Left ventricle myocardium superior (tissue), 1 donor: ENCODE measurements at places on chromosomes 1 and 21.

DNA sequence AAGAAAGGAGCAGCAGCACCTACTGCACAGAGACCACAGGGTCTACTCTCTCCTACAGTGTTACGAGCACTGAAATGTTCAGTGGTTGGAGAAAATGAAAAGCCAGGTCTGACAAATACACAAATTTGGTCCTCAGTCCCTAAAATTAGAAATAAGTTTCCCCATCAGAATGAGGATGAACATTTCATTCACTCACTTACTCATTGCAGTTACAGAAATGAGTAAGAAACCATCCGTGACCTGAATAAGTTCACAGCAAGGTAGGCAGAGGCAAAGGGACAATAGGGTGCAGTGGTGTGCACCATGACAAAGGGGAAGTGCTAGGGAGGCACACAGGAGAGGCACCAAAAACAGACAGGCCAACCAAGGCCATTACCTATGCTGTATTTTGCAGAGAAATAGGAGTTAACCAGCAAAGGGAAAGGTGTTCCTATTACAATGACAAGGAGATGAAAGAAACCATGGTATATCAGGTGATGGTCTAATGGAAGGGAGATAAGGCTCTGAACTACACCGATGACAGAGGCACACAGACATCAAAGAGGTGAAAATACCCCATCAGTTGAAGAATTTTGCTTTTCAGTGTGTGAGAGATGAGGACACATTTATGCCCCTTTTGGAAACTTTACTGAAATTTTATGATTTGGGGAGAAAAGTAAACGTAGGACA is 29.4 kb downstream of the VAV3 start:
- no peak for DNase-seq

GRCh38 chr1:244854166-244854565 is 10.2 kb downstream of the HNRNPU start:
- DNase-seq: no peak

DNA sequence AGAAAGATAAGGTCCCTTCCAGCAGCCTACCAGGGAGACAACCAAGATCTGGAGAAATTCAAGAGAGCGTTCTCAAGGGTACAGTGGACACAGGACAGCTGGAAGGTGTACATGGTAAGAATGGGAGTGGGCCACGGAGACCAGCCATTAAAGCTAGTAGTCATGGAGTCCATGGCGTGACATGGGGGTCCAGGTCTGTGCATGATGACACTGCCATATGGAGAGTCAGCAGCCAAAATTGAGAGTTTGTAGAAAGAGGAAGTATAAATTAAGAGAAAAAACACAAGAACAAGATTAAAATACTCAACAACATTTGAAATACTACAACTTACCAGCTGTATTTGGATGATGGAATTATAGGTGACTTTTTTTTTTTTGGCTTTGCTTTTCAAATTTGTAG is 7.9 kb upstream of the LORICRIN start:
- no peak for DNase-seq

- DNase-seq: peak; percentile 62
Observed at GRCh38 chr1:226738995-226739695, at the start of gene ITPKB. Gene ITPKB (minus strand): TSS chr1:226739282. CDS start chr1:226737458, 1,824 bp downstream.

- no peak for DNase-seq
Observed at GRCh38 chr1:155777582-155777981, 79.4 kb downstream of the GON4L start.

- no peak for DNase-seq
Observed at GRCh38 chr1:113958691-113959090, 20.6 kb upstream of the OLFML3 start.

DNA sequence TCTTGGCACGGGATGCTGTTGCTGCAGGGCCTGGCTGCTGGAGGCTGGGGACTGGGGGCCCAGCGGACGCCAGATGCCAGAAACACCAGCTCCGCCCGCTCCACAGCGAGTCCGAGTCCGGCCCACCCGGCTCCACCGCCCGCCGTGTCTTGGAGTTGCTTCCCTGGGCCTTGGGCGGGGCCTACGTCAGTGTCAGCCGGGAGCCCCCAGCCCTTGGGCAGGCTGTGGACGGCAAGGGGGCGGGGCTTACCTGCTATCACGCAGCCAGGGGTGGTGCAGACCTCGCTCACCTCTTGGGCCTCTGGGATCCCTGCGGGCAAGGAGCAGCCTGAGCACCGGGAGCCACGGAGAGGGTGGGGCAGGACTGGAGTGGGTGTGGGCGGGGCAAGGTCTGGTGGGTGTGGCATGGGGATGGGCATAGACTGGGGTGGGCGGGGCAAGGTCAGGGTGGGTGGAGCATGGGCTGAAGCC is 21.8 kb downstream of the MMEL1 start:
- DNase-seq: peak; percentile 32

- DNase-seq: no peak
Observed at GRCh38 chr21:34596561-34597271, 18.2 kb downstream of the RCAN1 start.

GRCh38 chr1:212162635-212163034 is 122.6 kb upstream of the PPP2R5A start:
- DNase-seq: peak; percentile 54

DNA sequence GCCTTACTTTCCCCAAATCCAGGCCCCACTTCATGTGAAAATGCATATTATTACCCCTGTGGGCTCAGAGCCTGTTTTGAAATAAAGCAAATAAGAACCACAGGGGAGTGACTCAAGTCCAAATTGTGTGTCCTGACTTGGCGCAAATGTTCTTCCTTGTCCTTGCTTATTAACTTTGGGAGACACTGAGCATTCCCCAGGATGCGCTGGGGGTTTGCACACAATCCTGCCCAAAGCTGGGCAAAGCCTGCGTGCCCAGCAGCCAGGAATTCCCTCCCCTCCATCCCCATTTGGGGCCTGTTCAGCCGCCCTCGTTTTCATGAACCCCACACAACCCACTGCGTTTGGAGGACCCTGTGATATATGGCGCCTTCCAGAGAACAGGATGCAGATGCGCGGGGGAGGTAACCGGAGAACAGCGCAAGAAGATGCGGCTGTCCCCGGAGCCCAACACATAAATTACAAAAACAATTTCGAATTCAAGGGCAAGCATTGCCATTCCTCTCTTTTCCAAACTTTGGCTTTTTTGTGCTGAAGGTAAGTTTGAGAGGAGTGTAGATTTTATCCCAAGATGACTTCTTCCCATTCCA is 42.4 kb upstream of the CLDN14 start:
- no peak for DNase-seq

GRCh38 chr1:225950905-225951497 is 10.0 kb upstream of the LEFTY2 start:
- DNase-seq: no peak

DNA sequence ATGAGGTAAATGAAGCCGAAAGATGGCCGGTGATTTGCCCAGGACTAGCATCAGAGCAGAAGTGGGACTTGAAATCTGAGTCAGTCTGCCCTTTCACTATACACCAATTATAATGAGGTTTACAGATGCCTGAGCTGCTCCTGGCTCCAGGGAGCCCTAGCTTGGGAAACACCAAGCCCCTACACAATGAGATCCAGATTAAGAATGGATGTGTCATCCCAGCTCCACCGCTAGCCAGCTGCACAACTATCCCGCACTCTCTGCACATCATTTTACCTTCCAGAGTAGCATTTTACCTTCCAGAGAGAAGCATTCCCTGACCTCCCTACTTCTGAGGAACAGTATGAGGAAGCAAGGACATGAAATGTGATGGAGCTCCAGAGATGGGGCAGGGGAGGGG is 27.0 kb downstream of the SERTAD4 start:
- DNase-seq: no peak

DNA sequence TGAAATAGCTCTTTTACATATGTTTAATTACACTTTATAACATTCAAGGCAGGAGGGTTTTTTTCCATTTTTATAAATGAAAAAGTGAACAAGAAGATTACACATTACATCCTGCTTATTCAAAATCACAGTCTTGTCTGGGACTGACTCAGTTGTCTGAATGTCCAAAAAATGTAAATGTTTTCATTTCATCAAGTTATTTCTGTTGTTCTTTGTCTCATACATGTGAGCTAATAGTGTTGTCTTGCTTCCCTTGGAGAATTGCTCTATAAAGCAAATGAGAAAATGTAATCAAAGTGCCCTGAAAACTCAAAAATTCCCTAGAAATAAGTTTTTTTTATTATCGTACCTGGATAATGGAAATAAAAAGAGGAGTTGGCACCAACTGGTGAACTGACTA is 242.9 kb downstream of the GRIK1 start:
- no peak for DNase-seq

DNA sequence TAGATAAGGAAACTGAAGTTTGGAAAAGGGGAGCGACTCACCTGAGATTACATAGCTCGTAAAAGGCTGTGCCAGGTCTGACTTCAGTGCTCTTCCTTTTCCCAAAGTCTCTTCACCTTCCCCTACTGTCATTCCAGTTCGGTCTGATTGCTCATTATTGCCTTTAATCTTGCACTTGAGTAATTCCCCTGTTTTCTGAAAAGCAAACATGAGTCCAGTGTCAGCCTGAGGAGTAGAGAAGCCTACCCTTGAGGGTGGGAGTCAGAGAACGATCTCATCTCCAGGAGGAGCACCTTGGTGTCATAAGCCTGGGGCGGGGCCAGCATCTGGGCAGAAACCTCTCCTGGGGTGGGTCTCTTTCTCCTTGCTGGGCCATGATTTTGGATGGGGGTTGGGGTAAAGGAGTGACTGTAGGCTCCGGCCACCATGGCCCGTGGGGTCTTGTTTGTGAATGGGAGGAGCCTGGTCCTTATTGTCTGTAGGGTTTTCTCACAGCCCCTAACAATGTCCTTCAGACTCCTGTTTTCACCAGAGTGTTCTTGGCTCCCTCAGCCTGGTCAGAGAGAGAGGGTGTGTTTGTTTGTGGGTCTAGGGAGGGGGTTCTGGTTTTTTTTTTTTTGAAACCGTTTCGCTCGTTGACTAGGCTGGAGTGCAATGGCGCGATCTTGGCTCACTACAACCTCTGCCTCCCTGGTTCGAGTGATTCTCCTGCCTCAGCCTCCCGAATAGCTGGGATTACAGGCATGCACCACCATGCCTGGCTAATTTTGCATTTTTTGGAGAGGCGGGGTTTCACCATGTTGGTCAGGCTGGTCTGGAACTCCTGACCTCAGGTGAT is 6.0 kb downstream of the VANGL2 start:
- DNase-seq: no peak

GRCh38 chr1:6475381-6476133 is 9.6 kb upstream of the TNFRSF25 start:
- peak; percentile 79 for DNase-seq

- no peak for DNase-seq
Observed at GRCh38 chr1:57319165-57319564, 104.7 kb downstream of the DAB1 start.

DNA sequence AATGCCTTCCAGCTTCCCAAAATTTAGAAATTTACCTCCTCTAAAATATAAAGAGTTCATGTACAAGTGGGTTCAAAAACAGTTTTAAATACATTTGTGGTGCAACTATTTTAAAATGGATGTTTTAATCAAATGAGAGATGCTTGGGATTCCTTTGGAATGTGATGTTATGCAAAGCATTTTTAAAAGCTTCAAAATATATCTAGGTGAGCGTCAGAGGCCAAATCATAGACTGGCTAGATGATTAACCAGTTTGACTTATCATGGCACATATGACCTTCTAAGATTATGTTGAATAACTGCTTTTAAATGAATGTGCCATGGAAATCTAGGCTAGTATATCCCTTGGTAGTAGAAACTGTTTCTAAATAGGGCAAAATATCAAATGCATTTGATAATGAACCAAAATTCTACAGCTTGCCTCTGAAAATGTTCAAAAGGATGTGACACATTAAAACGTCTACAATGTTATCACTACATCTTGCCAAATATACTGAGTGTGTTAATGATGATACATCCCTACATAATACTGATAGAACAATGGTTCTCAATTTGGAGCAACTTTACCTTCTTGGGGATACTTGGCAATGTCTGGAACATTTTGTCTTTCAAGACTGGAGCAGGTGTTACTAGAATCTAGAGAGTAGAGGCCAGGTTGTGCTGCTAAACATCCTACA is 650.9 kb upstream of the ADGRL2 start:
- no peak for DNase-seq

DNA sequence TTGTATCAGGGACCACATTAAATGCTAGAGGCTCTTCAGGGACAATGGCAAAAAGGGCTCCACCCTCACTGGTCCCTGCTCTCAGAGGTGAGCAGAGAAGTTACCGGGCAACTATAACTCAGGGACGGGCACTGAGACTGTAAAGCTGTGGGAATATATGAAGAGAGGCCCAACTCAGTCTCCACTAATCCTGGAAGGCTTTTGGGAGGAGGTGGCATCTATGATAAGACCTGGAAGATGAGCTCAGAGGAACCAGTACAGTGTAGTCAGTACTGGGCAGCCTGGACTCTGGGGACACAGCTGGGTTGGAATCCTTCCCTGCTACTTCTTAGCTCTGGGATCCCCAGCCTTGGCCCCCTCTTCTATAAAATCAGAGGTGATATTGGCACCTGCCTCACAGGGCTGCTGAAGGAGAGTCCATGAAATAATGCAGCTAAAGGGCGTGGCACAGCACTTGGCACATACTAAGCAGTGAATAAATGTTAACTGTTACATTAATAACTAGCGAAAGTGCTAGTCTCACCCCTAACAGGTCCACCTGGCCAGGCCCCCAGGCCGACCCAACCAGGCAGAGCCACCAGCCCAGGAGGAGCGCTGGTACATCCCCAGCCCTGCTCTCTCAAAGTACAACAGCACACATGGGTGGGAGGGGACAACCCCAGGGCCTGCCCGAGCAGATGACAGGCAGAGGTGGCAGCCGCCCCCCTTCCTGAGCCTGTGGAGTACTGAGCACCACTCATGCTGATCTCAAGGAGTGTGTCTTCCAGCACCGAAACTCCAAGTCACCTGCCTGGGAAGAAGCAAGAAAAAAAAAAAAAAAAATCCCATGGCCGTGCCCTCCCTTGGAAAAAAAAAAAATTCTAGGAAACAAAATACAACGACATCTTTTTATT is 62.7 kb downstream of the CASZ1 start:
- DNase-seq: no peak

GRCh38 chr1:216566641-216567205 is 143.5 kb upstream of the USH2A start:
- no peak for DNase-seq

- DNase-seq: no peak
Observed at GRCh38 chr1:152933196-152933595, 13.8 kb upstream of the SPRR5 start.

- DNase-seq: no peak
Observed at GRCh38 chr1:82343381-82343780, 542.6 kb downstream of the ADGRL2 start.

DNA sequence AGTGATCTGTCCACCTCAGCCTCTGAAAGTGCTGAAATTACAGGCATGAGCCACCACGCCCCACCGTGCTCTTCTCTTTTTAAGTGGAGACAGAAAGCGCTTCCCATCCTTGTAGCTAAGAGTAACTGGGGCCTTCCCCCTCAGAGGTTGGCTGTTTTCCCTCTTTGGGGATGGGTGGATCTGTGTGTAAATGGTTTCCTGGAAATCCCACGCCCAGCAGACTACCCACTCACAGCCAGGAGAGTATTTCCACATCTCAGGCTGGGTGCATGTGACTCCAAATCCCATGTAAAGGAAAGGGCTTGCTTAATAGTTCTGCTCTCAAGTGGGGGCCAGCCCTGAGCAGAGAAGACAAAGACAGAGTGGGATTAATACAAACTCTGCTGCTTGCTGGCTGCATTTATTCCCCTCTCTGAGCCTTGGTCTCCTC is 19.6 kb upstream of the TCEA3 start:
- peak; percentile 55 for DNase-seq

GRCh38 chr1:184553845-184554244 is 167.0 kb downstream of the C1orf21 start:
- DNase-seq: no peak

- no peak for DNase-seq
Observed at GRCh38 chr1:152739841-152740240, 18.0 kb upstream of the KPRP start.
